ENCODE measurements at places on chromosomes 1 and 21.
A peak's percentile ranks its signal among the peaks of the same experiment; 100 is the strongest.

DNA sequence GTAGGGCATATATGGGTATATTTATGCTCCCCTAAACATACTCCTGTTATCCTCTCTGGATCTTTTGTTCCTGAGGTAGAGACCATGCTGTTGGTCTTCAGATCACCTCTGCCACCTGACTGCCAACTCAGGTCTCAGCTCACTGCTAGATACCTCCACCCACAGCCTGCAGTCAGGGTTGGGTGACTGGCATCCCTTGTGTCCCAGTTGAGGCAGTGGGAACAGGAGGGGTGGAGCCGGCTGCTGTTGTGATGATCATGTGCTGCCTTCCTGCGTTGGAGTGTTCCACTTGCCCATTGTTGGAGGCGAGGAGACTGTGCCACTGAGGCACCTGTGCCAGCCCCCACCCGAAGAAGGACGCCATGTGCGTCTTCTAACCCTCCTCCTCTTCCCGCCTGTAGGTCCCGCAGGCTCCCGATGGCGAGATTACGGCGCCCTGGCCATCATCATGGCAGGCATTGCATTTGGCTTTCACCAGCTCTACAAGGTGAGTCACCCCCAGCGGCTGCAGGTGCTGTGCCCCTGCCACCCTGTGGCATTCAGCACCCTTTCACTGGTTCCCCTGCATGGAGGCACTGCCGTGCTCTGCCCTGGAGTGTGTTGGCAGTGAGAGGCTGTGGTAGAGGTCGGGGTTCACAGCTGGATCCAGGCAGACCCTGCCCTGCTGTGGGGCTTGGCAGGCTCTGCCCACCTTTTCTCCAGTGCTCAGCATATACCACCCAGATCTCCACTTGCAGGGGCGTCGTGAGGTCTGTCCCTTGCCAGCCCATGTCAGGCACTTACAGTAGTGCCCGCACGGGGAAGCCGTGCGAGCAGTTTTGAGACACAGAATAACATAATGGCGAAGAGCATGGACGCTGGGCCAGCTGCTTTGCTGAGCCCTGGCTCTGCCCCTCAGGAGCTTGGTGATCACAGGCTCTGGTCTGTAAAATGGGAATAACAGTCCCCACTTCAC lies 143.5 kb downstream of the PEX14 start:
- no peak for DNase-seq

GRCh38 chr1:20480951-20481617 lies 4.9 kb downstream of the CAMK2N1 start:
- no peak for DNase-seq

DNA sequence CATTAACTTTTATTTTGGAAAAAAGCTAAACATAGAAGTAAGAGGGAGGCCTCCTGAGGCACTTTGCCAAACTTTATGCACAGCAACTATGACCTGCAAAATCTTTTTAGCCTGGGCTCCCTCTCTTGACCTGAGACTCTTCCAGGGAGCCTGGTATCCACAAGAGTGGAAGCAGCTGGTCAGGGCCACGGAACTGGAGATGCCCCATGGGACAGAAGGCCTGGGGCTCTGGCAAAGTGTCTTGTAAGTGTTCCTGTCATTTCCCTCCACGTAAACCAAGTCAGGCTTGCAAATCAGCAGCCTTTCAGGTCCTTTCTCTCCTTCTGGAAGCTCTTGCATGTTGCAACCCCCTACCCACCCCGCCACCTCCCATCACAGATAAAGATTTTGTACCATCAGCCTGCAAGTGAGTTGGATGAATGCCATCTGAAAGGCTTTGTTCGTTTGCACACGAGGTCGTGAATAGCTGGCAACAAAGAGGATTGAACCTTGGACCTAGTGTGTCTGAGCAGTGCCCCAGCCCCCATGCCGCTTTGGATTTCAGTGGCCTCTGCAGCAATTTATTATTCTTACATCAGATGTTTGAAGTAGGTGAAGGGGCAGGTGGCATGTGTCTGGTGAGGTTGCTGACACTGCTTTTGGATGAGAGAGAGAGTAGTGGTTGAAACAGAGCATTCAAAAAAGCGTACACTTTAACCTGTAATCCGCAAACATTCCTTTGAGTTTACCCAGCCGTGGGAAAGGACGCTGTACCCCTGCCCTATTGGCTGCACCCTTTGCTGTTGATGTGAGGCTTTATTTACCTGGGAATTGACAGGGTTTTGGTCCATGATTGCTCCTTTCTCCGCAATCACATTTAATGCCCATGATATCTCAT lies 91.6 kb downstream of the GALNT2 start:
- DNase-seq, result no peak

DNA sequence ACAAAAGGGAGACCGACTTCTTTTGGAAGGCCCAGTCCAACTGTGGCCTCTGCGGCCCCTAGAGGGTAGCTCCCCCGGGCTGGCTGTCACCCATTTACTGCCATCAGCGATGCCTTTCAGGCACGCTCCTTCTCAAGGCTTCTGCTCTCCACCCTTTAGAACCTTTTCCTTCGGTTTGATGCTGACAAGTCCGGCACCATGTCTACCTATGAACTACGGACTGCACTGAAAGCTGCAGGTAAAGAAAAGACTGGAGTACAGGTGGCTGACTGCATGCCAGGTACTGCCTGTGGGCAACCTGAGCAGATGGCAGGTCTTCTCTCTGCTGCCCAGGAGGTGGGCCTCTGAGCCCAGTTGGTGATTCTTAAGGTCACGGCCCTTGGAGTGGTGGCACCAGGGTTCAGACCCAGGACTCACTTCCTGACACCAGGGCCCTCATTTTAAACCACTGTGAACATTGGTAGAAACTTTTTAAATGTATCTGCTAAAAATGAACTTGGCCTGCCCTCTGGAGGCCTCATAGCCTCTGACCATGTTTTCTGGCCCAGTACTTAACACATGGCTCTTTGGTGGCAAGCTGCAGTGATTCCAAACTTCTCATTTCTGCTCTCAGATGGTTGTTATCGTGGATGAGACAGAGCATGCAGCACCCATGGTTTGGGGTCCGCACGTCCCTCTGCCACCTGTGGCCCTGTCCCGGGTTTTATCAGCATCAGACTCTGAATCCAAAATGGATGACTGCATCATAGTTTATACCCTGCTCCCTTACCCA lies 45.7 kb downstream of the CAPN9 start:
- no peak for DNase-seq

GRCh38 chr1:212556822-212557549 lies 51.6 kb upstream of the ATF3 start:
- DNase-seq, result peak; percentile 53

DNA sequence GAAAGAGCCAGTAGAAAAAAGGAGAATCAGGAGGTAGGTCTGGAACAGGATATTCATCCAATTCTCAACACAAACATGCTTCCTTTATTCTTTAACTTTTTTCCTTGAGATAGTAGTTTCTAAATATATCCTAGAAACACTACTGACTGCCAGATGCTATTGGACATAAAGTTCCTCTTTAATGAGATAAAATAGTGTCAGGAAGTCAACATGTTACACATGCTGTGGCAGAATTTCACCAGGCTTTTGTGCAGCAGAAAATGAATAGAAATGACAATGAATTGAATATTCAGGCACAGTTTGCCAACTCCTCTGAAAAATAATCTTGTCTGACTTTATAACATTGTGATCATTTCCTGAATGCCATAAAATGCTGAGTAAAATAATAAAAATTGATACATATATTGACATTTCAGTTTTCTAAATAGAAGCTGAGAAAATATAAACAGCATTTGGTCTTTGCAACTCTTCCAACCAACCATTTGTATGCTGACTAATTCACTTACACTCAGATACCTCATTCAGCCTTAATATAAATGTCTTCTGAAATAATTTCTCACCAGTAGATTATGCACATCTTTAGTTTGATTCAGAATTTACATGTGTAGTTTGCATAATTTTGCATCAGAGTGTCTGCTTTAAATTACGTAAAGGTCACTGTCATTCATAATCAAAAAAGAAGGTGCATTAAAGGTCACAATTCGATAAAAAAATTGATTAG lies 486.1 kb upstream of the ADGRL2 start:
- DNase-seq, result no peak

- no peak for DNase-seq
Measured at GRCh38 chr1:201408834-201409200, 9.7 kb upstream of the LAD1 start.

DNA sequence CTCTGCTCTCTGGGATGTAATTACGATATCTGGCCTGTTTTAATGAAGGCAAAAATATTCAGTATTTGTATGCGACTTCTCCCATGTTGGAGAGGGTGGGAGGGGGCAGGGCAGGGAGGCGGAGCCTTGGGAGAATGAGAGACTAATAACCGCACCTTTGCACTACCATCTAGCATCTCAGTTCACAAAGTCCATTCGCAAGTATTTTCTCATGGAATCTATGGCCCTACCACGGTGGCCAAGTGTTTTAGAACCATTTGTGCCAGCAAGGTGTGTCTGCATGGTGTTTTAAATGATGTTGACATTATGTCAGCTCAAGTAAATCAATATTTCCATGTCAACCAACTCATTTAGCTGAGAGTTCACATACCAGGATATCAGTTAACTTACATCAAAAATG lies 14.3 kb upstream of the BLACAT1 start:
- no peak for DNase-seq

GRCh38 chr1:151537112-151537511 lies 3.0 kb upstream of the TUFT1 start:
- no peak for DNase-seq

- no peak for DNase-seq
Measured at GRCh38 chr1:9235096-9235459, 504 bp downstream of the H6PD start.

- DNase-seq, result no peak
Measured at GRCh38 chr1:143680304-143680703, 291.5 kb downstream of the FAM72C start.

DNA sequence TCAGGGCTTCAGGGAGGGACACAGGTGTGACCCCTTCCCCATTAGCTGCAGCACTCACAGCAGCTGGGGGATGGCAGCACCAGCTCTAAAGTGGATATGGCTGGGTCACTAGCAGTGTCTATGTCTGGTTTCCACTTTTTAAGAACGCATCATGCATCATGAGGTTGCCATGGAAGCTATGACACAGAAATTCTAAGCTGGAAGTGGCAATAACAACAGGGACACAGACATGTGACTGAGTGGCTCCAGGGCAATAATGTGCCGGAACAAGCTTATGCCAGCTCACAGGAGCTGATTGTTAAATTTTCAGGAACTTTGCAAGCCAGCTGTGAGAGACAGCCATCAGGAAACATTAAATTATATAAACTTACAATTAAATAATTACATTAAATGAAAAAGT lies 51.2 kb upstream of the NFASC start:
- DNase-seq, result no peak

- no peak for DNase-seq
Measured at GRCh38 chr1:93638981-93639380, 42.7 kb downstream of the BCAR3 start.

DNA sequence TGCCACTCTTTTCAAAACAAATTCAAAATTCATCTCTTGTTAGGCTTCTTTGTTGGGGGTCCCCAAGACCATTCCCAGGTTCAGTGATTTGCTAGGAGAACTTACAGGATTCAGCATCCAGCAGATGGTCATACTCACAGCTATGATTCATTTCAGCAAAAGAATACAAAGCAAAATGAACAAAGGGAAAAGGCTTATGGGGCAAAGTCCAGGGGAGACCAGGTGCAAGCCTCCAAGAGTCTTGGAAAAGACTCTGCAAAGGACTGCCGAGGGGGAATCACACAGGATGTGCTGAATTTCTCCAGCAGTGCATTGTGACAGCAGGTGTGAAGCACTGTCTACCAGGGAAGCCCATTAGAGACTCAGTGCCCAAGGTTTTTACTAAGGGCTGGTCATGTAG lies 7.3 kb downstream of the TRAF5 start:
- peak; percentile 53 for DNase-seq

- peak; percentile 66 for DNase-seq
Measured at GRCh38 chr1:45802343-45803298, 791 bp upstream of the MAST2 start.

- DNase-seq, result no peak
Measured at GRCh38 chr1:221164951-221165838, 286.0 kb downstream of the HLX start.

DNA sequence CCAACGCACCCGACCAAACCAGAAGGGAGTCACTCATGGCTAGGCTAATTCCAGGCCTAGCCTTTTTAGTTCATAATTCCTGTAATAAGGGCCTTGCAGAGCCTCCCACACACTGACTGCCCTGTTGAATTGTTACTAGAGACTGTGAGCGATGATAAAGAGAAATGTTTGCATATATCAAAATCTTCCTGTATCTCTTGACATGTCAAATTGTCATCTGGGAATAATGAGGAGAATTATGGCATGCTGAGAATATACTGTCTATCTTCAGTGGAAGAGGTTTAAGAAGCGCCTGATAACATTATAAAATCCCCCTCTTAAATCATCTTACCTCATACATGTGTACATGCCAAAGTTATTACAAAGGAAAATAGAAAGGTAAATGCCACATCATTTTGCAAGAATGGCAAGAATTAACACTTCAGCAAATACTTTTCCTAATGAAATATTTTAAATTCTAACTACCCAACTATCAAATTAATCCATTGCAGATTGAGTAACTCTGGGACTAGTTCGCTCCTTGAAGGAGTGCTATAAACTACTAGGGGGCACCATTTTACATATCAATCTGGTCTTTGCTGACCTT lies 144.1 kb downstream of the CENPF start:
- DNase-seq, result no peak

DNA sequence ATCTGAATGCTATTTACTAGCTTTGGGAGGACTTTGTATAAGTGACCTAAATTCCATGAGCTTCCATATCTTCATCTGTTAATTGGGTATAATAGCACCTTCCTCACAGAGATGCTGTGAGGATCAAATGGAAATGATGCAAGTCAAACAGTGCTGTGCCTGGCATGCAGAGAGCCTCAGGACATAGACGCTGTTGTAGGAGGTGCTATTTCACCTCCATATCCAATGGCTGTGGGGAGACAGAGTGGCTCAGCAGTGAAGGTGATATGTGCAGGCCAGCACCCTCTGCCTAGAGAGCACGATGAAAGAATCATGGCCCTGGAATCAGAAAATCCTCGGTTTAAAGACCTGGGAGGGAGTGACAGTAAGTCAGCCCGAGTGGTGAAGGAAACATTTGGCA lies 16.0 kb upstream of the C1orf21 start:
- no peak for DNase-seq

DNA sequence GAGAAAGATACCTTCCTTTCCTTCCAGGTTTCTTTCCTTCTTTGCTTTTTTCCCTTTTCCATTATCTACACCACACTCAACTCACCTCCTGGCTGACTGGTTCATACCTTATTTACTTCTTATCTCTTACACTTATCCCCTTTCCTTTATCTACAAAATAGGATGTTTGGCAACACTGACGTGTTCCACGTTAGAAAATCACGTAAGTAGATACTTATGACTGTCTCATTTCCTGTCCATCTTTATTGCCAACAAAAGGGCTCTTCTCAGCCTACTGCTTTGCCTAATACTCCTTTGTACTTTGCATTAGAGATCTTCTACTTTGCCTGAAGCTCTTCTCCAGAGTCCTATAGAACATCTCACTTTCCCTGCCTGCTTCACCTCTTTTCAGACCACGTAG lies 25.1 kb downstream of the SYNJ1 start:
- peak; percentile 41 for DNase-seq

DNA sequence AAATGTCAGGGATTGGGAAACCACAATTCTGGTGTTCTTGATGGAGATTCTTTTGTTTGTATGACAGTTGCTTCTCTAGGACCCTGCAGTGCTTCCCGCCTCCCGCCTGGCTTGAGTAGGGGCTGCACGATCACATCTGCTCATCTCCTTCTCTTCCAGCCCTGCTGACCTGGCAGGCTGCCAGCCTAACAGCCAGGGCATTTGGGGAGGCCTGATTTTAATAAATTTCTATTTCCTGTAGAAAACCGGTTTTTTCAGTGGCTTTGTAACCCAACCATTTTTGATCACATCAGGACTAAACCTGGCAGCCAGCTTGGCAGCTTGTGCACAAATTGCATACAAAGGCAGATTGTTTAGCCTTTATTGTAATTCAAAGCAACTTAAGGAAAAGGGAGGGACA lies 78.9 kb downstream of the UBE2U start:
- no peak for DNase-seq
